ENCODE measurements at places on chromosomes 1 and 21.

DNA sequence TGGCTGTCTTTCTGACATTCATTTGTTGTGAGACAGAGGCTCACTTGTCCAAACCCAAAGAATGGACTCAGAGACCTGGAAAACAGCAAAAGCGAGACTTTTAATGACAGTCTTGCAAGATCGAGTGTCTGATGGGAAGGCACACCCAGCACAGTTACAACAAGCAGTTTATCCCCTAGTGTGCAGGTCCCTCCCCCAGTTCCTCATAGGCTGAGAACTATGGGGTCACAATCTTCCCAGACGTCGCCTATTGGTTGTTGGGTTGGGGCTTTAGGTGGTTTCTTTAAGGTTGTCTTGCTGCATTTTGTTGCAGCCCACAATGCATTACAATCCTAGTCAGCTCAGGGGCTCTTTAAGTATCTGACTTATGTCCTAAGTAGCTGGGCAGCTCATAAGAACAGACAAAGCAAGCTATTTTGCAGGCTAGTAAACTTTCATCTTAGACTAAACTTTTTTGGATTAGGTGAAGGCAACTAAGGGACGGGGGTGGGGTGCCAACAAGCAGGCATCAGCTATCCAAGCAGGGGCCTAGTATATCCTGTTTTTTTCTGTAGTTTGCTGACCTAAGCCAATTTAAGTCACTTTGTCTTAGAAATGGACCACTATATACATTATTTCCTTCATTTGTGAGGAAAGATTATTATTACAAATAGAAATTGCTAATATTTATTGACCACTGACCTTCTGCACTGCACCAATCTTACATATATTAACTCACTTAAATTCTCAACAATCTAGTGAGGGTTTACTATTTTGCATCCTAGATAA, 151.8 kb downstream of the SETD4 start:
- DNase-seq, result no peak
- H3K27me3 ChIP-seq, result no peaks in the 10 kb centered on the region
- H3K4me3 ChIP-seq, result no peak overlapping the region
- H3K4me1 ChIP-seq, result no peaks in the 10 kb centered on the region
- H3K27ac ChIP-seq, result no peak overlapping the region
- no peaks in the 10 kb centered on the region for H3K36me3 ChIP-seq

DNA sequence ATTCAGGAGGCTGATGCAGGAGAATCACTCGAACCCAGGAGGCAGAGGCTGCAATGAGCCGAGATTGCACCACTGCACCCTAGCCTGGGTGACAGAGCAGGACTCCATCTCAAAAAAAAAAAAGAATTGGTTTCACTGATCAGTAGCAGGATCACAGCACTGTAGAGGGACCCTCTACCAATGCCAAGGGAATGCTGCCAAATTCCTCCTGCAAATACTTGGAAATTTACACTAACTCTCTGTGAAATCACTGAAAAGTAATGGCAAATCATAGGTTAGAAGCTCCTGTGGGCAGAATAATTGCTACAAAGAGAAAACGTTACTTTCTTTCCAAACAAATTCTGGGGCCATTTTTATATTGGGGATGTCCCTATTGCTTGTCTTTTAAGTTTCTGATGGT, 6.7 kb upstream of the GPR25 start:
- H3K27me3 ChIP-seq, result no peaks in the 10 kb centered on the region
- no peak for DNase-seq
- no peaks in the 10 kb centered on the region for H3K4me1 ChIP-seq
- H3K27ac ChIP-seq, result no peak overlapping the region

GRCh38 chr1:86277936-86278335, 118.2 kb downstream of the ODF2L start:
- no peak for DNase-seq
- no peaks in the 10 kb centered on the region for H3K4me1 ChIP-seq
- H3K27me3 ChIP-seq, result no peaks in the 10 kb centered on the region
- H3K27ac ChIP-seq, result no peak overlapping the region
- no peak overlapping the region for H3K4me3 ChIP-seq

- peaks cover 23% of the 10 kb centered on the region for H3K27me3 ChIP-seq
- H3K36me3 ChIP-seq, result no peaks in the 10 kb centered on the region
- DNase-seq, result peak; percentile 70
- H3K4me1 ChIP-seq, result no peaks in the 10 kb centered on the region
Measured at GRCh38 chr1:95084317-95085176, 11.8 kb upstream of the ALG14 start.

- no peak overlapping the region for H3K4me3 ChIP-seq
- no peaks in the 10 kb centered on the region for H3K36me3 ChIP-seq
- H3K4me1 ChIP-seq, result no peaks in the 10 kb centered on the region
- no peak for DNase-seq
Measured at GRCh38 chr1:24865168-24865567, 64.9 kb downstream of the RUNX3 start.

- H3K36me3 ChIP-seq, result no peaks in the 10 kb centered on the region
- no peak for DNase-seq
- H3K27ac ChIP-seq, result no peak overlapping the region
- H3K27me3 ChIP-seq, result no peaks in the 10 kb centered on the region
- no peaks in the 10 kb centered on the region for H3K4me1 ChIP-seq
- H3K4me3 ChIP-seq, result no peak overlapping the region
Measured at GRCh38 chr1:14273811-14274210, 324.7 kb upstream of the KAZN start.

- H3K4me3 ChIP-seq, result no peak overlapping the region
- no peak for DNase-seq
- peaks cover 6% of the 10 kb centered on the region for H3K4me1 ChIP-seq
- H3K36me3 ChIP-seq, result no peaks in the 10 kb centered on the region
Measured at GRCh38 chr1:24557711-24558131, 1.8 kb downstream of the NCMAP start.

DNA sequence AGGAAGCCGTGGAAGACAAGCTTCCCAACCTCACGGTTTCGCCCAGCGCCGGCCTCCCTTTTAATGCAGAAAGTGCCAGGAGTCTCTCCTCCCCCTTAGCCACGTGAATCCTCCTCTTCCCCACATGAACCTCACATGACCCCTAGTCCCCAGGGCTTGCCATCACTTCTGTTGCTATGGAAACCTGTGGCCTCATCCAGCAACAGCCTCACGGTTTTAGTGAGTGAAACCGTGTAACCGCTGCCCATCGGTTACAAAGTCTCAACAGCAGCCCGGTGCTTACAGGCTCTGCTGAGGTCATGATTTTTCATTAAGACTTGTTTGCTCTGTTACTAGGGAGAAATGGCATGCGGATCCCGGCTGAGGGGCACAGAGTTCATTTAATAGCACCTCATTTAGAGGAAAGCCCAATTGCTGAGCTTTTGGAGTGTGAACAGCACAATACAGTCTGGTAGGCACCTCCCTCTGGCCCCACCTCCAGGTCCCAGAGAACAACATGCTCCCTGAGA, 143.2 kb upstream of the BACE2 start:
- no peaks in the 10 kb centered on the region for H3K4me1 ChIP-seq
- DNase-seq, result no peak
- H3K36me3 ChIP-seq, result no peaks in the 10 kb centered on the region
- no peak overlapping the region for H3K4me3 ChIP-seq
- H3K27ac ChIP-seq, result no peak overlapping the region

Data from A673 (cell line).